Activated CD8-positive, alpha-beta memory T cell treated with anti-CD3 and anti-CD28 coated beads for 4 hours (primary cell): ENCODE measurements at places on chromosomes 1 and 21.

DNA sequence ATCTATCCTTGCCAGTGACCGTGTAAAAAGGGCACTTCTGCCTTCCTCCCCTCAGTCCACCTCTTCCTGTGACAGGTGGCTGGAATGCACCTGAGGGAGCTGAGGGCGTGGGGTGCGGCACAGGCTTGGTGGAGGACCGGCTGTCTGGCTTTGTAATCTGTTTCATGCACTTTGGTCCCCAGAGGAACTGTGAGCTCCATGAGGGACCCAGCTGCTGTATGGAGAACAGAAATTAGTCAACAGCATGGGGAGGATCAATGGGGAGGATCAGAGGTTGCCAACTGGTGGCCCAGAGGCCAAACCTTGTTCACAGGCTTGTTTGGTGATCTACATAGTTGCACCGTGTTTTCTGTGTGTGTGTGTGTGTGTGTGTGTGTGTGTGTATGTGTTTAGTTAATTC lies 19.0 kb upstream of the LUZP1 start:
- no peak for DNase-seq

- no peak for DNase-seq
These were observed 521 bp upstream of the CDC7 start for GRCh38 chr1:91499904-91500755.

DNA sequence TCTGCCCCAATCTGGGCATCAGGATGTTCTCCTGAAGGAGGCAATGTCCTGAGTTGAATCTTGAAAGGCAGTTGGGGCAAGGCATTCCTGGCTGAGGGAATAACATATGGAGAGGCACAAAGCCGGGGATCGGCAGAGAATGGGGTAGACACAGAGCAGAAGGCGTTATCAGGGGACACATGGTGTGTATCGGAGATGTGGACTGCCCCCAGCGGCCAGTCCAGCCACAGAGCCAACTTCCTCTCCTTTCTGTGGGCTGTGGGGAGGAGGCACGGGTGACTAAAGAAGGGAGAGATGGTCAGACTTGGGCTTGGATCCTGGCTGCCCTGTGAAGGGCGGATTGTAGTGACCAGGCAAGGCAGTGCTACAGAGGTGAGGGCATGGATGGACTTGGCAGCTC lies 32.1 kb downstream of the FOXD2 start:
- no peak for DNase-seq

- no peak for DNase-seq
These were observed 174.4 kb downstream of the PGBD5 start for GRCh38 chr1:230251644-230252191.

DNA sequence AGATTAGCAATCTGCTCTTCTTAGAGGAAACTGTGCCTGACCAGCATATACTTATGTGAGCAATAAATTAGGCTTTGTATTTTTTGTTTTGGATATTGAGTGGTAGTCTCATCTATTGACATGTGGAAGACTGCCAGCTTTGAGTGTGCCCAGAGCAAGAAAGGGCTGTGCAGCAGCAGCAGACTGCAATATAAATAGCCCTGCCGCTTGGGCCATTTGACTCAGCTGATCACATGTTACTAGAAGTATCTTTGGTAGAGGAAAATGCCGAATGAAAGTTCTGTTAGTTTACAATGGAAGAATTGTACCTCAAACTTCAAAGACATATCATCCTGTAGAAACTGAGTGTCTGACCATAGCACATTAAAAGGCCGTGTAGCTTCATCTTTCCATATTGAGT lies 9.1 kb upstream of the PSMB2 start:
- no peak for DNase-seq

DNA sequence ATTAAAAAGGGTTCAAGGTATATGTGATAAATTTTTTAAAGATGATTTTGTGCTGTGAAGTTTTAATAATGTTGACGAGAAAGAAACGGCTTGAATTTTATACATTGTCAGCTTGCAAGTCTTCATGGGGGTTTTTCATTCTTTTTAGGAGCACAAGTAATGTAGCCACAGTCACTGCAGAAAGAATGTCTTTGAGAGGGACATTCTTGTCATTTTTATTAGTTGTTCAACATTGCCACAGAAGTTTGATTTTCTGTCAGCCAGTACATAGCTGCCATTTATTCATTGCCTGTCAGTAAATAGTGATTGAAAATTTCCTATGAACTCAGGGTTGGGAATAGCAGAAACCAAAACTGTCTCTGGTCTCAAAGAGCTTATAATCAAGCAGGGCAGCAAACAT lies 156.3 kb downstream of the DHRS3 start:
- DNase-seq = no peak

DNA sequence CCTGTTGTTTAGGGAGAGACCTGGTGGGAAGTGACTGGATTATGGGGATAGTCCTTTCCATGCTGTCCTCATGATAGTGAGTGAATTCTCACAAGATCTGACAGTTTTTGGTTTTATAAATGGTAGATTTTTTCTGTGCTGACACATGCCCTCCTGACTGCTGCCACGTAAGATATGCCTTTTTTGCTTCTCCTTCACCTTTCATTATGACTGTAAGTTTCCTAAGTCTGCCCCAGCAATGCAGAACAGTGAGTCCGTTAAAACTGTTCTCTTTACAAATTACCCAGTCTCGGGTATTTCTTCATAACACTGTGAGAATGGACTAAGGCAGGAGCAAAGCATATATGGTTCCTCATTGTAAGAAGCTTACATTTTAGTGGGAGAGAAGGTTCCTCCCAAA lies 1727.2 kb downstream of the NCAM2 start:
- no peak for DNase-seq

- DNase-seq = no peak
These were observed 159.4 kb downstream of the BARHL2 start for GRCh38 chr1:90557706-90558105.

- no peak for DNase-seq
These were observed 22.1 kb upstream of the GBP2 start for GRCh38 chr1:89147678-89148658.

DNA sequence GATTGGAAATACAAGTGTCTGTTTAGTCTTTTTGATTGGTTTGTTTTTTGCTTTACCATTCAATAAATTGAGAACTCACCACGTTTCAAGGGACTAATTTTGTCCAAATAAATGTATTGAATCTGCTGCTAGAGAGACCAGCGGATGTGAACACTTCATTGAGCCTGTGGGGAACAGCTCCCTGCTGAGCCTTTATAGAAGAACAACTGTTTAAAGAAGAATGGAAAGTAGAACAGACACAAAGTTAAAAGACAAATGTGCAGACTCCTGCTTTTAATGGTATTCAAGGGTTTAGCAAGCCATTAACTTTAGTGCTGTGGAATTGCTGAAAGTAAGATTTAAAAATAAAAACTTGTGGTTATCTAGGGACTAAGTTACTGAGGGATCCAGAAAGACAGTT lies 817.7 kb upstream of the B3GALT2 start:
- no peak for DNase-seq

- no peak for DNase-seq
These were observed 59.9 kb downstream of the UBE2U start for GRCh38 chr1:64263335-64263734.

GRCh38 chr1:28259934-28260802 lies 850 bp downstream of the SESN2 start:
- DNase-seq = no peak

GRCh38 chr21:44089001-44089911 lies 17.9 kb upstream of the PWP2 start:
- no peak for DNase-seq

- DNase-seq = no peak
These were observed 14.4 kb downstream of the MAPKAPK2 start for GRCh38 chr1:206699000-206699586.

DNA sequence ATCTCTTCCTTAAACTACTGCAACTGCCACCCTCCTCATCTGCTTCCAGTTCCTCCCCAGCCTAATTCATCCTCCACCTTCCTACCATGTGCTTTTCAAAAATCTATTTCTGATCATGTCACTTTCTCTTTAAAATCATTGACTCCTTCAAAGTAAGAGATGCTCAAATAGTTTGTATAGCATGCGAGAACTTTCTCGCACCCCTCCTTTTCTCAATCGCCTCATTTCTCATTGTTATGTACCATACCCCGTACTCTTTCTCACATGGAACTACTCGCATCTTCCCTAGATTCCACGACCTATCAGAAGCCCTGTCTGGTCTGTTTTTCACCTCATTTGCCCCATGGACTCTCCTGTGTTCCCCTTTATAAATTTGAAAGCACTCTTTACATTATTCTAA lies 238.2 kb downstream of the NRIP1 start:
- no peak for DNase-seq
